Amniotic stem cell (primary cell): ENCODE measurements at places on chromosomes 1 and 21.

GRCh38 chr1:197393105-197393504 is 125.1 kb downstream of the CRB1 start:
- no peak for DNase-seq

DNA sequence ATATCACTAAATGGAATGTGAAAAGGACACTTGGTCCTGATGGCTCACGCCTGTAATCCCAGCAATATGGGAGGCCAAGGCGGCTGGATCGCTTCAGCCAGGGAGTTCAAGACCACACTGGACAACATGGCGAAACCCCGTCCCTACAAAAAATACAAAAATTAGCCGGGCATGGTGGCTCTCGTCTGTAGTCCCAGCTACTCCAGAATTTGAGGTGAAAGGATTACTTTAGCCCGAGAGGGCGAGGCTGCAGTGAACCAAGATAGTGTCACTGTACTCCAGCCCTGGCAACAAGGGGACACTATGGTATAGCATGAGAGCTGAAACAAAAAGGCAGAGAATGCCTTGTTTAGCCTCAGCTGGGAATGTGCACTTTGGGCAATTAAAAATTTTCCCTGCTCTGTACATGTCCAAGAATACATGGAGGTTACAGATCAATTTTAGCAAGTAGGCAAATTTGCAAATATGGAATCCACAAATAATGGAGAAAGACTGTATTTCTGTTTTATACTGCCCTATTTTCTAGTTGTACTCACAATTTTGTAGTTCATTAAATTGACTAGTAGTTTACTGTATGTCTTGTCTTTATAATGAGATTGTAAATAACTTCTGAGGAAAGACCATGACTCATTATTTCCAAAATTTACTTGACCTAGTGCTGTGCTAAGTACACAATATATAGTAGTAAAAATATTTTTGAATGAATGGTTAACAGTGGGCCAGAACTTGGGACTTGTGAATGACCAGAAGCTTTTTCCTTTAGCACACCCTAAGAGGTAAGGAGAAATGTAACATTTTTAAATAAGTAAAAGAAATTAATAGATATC is 2.0 kb upstream of the ANGEL2 start:
- DNase-seq = no peak

- DNase-seq = no peak
These were observed 83.5 kb downstream of the BEND5 start for GRCh38 chr1:48693180-48693579.

DNA sequence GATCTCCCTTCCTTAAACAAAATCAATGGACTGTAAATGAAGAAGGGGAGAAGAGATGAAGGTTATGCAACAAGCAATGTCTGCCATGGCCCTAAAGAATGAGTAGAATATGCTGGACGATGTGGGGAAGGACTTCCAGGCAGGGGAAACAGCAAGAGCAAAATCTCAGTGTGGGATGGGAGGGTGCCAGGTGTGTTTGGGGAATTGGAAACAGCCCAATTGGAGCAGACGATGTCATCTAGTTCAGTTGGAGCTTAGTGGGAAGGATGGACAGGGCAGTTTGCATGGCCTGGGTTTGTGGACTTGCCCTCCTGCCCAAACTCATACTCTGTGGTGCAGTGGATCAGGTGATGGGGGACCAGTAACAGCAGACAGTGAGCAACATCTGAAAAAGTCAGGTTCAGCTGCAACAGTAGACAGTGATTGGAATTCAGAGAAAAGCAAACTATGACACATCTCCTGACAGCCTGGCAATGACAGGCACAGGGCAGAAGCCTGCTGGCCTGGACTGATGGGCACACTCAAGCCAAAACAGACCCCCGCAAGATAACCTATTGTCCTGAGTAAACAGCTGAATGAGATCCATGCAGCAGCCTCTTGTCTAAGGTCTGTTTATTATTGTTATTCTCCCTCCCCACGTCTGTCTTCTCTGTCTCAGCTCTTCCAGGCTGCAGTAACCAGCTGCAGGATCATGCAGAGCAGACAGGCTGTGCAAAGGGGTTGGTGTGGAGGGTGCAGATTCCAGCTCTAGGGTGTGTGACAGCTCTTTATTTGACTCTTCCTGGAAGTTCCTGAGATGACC is 50.5 kb upstream of the PRELP start:
- no peak for DNase-seq

GRCh38 chr1:64000021-64000420 is 203.4 kb upstream of the UBE2U start:
- peak; percentile 56 for DNase-seq

GRCh38 chr1:205774198-205775014 is 876 bp downstream of the RAB29 start:
- no peak for DNase-seq

GRCh38 chr1:99003581-99004253 is 944 bp downstream of the PLPPR5 start:
- no peak for DNase-seq

- no peak for DNase-seq
These were observed 77.7 kb downstream of the KIRREL1 start for GRCh38 chr1:158071138-158071537.

DNA sequence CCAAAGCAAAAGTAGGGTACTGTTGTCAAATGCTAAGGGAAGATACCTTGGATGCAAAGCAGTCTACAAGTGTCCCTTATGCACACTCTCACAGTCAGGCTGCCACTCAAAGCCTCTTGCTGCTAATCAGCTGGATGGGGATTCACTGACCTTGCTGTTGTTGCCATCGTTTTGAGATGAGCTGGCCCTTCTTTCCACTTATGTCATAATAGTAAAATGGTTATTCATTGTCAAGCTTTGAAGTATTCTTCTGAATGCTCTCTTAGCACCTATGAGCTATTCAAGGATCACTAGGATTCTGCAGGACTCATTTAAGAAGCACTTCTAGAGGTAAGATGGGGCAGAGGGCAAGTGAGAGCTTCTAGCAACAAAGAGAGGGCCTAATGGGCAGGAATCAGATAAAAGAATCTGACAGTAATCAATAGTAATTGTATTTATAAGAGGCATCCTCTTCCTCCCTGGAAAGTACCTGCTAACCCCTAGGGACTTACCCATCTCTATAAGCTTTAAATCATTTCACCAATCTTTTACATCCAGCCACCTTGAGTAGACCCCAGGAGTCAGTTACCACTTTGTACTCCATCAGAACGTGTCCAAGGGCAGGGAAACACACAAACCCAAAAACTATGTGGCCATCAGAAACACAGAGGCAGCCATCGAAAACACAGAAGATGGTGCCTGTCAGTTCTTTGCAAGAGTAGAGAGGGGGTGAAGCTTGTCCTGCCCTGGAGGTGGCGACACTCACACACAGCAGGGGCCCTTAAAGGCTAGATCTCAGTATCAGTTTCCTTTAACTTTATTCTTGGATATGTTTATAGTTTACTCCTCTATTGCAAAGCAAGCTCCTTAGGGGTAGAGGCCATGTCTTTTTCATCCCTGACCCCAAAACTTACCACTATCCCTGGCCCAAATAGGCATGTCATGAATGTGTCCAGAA is 103.7 kb upstream of the NFIA start:
- no peak for DNase-seq

- peak; percentile 8 for DNase-seq
These were observed 1660.8 kb downstream of the PLA2G4A start for GRCh38 chr1:188489336-188490112.

DNA sequence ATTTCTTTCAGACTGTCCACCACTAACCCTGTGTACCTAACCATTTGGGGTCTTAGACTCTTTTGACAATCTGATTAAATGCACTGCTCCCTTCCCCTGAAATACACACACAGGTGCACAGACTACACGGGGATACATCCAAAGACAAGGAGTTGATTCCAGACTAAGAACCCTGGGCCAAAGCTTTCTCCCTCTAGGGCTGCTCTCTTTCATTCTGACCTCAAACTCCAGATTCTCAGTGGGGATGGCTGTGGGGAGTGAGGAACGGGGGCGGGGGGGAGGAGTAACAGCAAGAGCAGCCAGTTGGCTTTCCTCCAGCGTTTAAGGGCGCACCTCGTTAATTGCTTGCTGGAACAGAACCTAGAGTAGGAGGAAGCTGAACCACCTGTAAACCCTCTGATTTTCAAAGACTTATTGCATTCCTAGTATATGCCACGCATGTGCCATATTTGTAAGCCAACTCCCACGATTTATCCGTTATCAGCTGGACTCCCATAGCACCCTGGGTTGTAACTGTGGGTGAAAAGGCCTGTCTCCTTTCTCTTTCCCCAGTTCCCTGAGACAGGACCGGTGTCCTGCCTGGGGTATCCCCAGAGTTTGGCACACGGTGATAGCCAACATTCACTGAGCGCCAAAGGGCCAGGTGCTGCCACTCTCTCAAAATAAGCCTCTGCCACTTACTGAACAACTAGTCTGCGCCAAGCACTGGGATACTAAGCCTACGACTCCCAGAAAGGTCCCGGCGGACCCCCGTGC is 920 bp downstream of the MTHFR start:
- no peak for DNase-seq

DNA sequence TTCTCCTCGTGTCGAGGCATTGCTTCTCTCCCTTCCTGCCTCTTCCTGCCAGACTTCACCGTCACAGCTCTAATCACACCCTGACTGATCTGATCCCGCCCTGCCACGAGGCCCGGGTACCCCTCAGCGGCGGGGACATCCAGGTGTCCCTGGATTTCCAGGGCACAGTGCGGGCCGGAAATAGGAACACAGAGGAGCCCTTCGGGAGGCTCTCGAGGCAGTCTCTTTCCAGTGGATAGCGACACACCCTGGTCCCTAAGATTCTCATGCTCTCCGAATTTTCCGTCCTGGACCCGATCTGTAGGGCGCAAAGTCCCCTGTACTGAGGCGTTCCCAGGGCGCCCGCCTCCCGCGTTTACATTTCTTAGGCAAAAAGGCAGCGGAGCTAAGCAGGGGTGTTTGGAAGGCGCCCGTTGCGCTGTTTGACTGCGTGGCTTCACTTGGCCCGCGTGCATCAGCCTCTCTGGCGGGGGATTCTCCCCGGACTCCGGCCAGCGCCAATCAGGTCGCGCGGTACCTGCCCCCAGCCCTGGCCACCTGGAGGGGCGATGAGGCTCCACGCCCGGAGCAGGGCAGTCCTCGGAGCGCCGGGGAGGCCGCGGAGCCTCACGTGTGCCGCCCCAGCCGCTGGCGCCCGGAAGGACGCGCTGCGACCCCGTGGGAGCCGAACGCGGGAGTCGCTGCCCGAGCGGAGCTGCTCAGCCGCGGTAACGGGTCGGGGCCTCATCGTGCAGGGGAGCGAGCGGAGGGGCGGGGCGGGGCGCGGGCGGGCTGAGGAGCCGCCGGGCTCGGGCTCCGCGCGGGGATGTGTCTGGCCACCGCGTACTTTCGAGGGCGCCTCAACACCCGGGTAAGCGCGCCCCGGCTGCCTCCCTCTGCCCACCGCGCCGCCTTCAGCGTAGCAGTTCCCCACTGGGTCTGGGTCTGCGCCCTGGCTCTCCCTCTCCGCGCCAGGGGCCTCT is at the start of gene FAM163A:
TSS of gene FAM163A (plus strand) at position 575 of the 962 bp plus-strand sequence. CDS start 69,807 bp downstream, outside the sequence.
- no peak for DNase-seq

DNA sequence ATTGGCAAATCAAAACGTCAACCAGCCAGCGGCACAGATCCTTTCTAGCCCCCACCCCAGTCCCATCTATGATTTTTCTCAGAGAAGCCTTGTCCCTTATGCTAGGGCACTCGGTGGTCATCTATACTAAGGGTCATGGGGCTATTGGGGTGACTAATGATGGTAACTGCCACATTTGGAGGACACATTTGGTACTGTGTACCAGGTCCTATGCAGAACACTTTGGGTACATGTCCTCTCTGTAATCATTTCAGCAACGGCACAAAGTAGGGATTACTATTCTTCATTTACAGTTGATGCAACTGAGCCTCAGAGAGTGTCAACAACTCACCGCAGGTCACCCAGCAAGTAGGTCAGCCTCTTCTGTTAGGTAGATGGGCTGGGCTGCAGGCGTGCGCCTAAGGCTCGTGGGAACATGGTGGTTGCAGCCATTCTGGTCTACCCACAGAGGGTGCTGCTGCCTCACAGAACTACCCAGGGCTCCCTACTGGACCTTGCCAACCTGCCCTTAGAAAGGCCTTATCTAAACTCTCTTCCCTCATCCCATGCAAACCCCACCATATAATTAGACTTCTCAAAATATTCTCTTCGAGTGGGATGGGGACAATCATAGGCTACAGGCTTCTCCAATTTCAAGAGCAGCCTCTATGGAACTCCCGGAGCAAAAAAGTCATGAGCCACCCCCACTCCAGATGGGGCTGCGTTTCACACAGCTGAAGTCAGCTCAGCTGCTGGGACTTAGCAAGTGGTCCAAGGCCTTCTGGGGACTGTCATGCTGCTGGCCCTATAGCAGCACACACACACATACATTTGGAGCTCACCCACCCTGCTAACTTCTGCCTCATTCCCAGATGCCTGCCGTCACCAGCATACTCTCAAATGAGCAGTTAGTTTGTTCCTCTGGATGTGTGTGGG is 5.8 kb upstream of the SDHB start:
- DNase-seq = peak; percentile 35

- no peak for DNase-seq
These were observed 16.0 kb downstream of the LCK start for GRCh38 chr1:32266921-32267591.

- no peak for DNase-seq
These were observed 104.9 kb upstream of the SLC2A1 start for GRCh38 chr1:43063394-43064219.

DNA sequence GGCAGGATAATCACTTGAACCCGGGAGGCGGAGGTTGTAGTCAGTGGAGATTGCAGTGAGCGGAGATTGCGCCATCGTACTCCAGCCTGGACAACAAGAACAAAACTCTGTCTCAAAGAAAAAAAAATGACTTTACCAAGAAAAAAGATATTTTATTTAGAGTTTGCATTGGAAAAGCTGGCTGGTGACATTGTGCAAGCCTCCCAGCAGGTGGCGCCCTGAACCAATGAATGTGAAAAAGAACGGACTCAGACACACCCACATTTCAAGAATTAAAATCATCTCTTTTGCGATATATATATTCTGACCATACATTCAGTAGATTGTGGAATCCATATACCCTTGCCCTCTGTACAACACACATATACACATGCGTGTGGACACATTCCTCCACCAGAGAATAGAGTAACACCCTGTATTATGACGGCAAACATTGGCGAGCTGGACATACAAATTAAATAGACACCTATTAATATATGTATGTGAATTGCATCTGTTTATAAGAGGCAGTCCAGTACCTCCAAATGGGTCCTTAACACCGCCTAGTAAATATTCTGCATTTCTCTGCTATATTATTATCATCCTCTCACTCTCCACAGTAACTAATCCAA is 39.0 kb upstream of the CADM3 start:
- DNase-seq = peak; percentile 33

- DNase-seq = no peak
These were observed 663.9 kb downstream of the PTPRU start for GRCh38 chr1:29900104-29900679.
